Stimulated activated CD4-positive, alpha-beta T cell treated with anti-CD3 and anti-CD28 coated beads, Interleukin-2, amount 100 ng/mL, for 48 hours (primary cell): ENCODE measurements at places on chromosomes 3 and 15.

- DNase-seq, result no peak
Observed at GRCh38 chr3:57444469-57444868, 99.7 kb downstream of the DNAH12 start.

GRCh38 chr15:62572797-62573196 lies 407.7 kb upstream of the C2CD4B start:
- DNase-seq, result no peak

GRCh38 chr3:13069495-13069894 lies 3.7 kb downstream of the IQSEC1 start:
- DNase-seq, result peak; percentile 21

DNA sequence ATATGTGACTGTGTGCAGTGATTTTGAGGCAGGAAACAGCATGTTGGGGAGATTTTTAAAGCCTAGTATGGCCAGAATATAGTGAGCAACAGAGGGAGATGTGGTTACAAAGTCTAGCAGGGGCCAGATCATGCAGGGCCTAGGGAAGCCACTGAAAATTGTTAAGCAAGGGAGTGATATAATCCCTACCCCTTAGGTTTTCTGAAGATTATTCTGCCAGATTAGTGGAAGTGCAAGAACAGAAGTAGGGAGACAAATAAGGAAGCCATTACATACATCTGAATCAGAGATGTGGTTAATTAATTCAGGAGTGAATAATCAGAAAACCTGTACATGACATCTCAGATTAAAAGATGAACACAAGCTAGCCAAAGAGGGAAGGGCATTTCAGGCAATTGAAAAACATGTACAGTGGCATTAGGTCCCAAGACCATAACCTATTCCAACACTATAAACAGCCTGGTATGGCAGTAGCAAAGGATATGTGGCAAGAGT lies 54.8 kb downstream of the MSL2 start:
- DNase-seq, result no peak

DNA sequence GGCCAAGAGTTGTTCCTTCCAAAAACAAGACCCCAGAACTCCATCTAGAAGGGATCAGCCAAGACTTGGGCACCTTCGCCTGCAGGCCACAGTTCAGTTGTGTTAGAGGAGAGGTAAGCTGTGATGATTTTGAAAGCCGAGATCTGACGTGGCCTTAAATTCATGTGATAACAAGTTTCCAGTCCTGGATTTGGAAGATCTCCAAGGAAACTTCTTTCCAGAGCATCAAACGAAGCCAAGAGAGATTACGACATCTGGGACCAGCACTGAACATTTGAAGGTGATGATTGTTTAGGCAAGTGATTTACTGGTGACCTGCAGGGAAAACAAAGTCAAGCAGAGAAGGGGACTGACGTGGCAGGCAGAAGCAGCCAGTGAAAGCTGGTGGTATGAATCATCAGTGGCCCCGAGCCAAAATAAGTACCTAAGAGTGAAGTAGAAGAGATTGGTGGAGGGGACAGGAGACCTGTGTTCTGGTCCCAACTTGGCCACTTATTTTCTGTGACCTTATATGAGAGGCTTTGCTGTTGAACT lies 339.0 kb upstream of the PROK2 start:
- no peak for DNase-seq

GRCh38 chr3:52028572-52028971 lies 27.8 kb downstream of the DUSP7 start:
- no peak for DNase-seq

DNA sequence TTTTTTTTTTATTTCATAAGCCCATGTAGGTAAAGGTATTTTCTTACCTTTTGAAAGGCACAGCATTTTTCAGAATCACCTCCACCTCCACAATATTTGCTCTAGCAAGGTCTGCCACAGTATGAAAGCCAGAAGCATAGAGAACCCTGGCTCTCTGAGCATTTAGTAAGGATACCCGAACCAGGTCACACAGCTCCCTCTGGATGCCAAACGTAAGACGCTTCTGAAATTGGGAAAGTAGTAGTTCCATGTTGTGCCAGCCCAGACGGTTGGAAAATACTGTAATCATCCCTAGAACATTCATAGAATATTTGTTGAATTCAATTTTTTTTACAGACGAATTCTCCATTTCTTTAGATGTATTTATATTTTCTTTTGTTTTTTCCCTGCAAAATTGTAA lies 52.4 kb downstream of the POLQ start:
- DNase-seq, result no peak

DNA sequence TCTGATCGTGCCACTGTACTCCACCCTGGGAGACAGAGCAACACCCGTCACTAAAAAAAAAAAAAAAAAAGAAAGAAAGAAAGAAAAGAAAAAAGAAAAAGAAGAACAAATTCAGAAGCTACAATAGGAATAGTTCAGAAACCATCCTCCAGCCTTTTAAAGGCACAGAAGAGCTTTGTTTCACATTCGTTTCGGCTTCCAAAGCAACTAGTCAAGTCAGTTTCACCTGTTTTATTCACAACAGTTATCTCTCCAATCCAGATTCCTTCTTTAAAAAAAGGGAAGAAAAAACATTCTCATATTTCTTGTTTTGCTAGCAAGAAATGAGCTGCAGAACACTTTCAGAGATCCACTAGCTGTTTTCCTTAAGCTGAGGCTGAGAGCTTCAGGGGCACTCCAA lies 767.7 kb upstream of the CFAP20DC start:
- DNase-seq, result no peak

DNA sequence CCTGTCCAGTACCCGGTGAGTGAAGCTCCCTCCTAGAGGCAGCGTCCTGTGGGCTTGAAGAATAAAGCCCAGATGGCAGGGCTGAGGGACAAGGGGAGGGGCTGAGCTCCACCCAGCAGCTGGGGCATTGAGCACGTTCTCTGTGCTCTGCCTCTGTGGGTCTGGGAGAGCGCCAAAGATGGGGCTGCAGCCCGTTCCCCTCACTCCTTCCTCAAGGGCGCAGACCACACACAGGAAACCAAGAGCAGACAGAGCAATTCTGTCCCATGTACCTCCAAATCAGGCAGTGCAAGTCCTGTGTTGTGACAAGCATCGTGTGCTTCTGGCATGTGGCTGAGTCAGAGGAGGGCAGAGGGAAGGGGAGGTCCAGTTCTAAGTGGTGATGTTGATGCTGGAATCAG lies 15.7 kb upstream of the KIF23 start:
- no peak for DNase-seq
